ENCODE measurements at places on chromosomes 5 and 9. TPM values are rescaled to one million over a fixed set of nuclear protein-coding genes. Genes with fewer than 3 reads are reported as not detected.

- H3K27me3 ChIP-seq: no peaks in the 10 kb centered on the region
- no peak overlapping the region for H3K27ac ChIP-seq
- no peak for DNase-seq
- no peak overlapping the region for H3K4me3 ChIP-seq
- H3K36me3 ChIP-seq: no peaks in the 10 kb centered on the region
Observed at GRCh38 chr5:54230936-54231685, 79.3 kb downstream of the ARL15 start.

GRCh38 chr5:179367491-179367890, 22.2 kb upstream of the ADAMTS2 start:
- H3K36me3 ChIP-seq: no peaks in the 10 kb centered on the region
- H3K27me3 ChIP-seq: no peaks in the 10 kb centered on the region
- no peak overlapping the region for H3K4me3 ChIP-seq
- no peak for DNase-seq
- no peaks in the 10 kb centered on the region for H3K4me1 ChIP-seq
- H3K27ac ChIP-seq: no peak overlapping the region

DNA sequence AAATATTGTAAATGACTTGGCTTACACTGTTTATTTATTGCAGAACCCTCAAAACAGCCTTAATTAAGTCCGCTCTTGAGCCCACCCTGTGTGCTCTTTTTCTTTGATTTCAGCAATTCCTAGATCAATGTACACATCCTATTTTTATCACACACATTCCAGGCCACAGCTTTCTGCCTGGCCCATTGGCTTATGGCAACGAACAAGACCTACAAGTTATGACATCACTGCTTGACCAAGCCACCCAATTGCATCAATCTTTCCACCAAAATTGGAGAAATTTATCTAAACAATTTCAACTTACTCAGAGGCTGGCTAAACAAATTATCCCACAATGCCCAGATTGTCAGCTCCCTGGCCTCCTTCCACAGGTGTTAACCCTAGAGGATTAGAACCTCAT, 158.4 kb downstream of the CPLANE1 start:
- H3K27ac ChIP-seq: no peak overlapping the region
- H3K36me3 ChIP-seq: no peaks in the 10 kb centered on the region
- no peak overlapping the region for H3K4me3 ChIP-seq
- no peaks in the 10 kb centered on the region for H3K27me3 ChIP-seq

GRCh38 chr9:82682431-82682830, 380.5 kb downstream of the RASEF start:
- H3K36me3 ChIP-seq: no peaks in the 10 kb centered on the region
- H3K4me1 ChIP-seq: no peaks in the 10 kb centered on the region
- H3K27ac ChIP-seq: no peak overlapping the region
- no peaks in the 10 kb centered on the region for H3K27me3 ChIP-seq
- no peak for DNase-seq
- H3K4me3 ChIP-seq: no peak overlapping the region

GRCh38 chr9:83208065-83208850, 145.3 kb upstream of the RASEF start:
- no peaks in the 10 kb centered on the region for H3K4me1 ChIP-seq
- no peak overlapping the region for H3K4me3 ChIP-seq
- DNase-seq: no peak
- no peaks in the 10 kb centered on the region for H3K27me3 ChIP-seq

- H3K4me1 ChIP-seq: no peaks in the 10 kb centered on the region
- no peaks in the 10 kb centered on the region for H3K36me3 ChIP-seq
- H3K4me3 ChIP-seq: no peak overlapping the region
- no peak overlapping the region for H3K27ac ChIP-seq
Observed at GRCh38 chr5:7808998-7809397, 41.9 kb downstream of the CFAP90 start.

DNA sequence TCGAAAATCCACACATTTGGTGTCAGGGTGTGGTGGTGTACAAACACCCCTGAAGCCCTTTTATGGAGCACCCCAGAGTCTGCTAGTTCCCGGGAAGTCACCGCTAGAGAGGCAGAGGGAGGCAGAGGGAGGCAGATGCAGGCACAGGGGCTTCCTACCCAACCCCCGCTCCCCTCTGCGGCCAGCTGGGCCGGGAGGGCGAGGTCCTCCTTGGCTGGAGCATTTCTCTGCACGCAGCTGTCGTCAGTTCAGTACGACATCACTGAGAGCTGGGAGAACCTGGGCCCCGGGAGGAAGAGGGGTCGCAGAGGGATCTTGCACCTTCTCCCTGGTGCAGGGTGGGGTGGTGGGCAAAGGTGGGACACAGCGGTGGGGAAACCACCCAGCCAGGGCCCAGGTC, 15.8 kb upstream of the UBAC1 start:
- no peak overlapping the region for H3K27ac ChIP-seq
- no peak for DNase-seq
- H3K4me1 ChIP-seq: peaks cover 13% of the 10 kb centered on the region
- H3K27me3 ChIP-seq: no peaks in the 10 kb centered on the region
- H3K4me3 ChIP-seq: no peak overlapping the region
- no peaks in the 10 kb centered on the region for H3K36me3 ChIP-seq

- H3K4me1 ChIP-seq: no peaks in the 10 kb centered on the region
- no peaks in the 10 kb centered on the region for H3K27me3 ChIP-seq
- no peaks in the 10 kb centered on the region for H3K36me3 ChIP-seq
- no peak overlapping the region for H3K27ac ChIP-seq
Observed at GRCh38 chr9:94919376-94920098, 193.0 kb downstream of the AOPEP start.

- H3K4me1 ChIP-seq: peaks cover 5% of the 10 kb centered on the region
- no peak overlapping the region for H3K27ac ChIP-seq
- no peaks in the 10 kb centered on the region for H3K36me3 ChIP-seq
- no peaks in the 10 kb centered on the region for H3K27me3 ChIP-seq
- no peak for DNase-seq
Observed at GRCh38 chr9:27581826-27582225, 8.5 kb upstream of the C9orf72 start.

DNA sequence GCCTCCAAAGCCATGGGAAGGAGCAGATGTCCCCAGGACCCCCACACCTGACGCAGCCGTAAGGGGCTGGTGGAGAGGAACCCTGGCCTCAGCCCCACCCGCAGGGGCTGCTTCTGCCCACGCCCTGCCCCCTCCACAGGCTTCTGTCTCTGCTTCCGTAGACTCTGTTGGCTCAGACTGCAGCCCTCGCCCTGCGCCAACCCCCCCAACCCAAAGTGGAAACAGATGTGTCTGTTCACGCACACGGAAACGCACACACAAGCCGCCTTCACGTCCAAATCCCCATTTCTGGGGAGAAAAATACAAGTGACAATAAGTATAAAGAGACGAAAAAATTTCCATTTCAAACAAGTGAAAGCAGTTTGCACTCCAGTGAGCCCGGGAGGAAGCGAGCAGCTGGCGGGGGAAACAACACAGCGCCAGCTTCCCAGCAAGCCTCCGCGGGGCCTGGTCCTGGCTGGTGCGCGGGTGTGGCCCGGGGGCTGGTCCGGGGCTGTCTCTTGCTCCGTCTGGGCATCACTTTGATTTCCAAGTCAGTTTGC, 32.6 kb upstream of the RXRA start:
- H3K27ac ChIP-seq: no peak overlapping the region
- peak; percentile 50 for DNase-seq
- H3K4me1 ChIP-seq: peaks cover 14% of the 10 kb centered on the region
- H3K27me3 ChIP-seq: no peaks in the 10 kb centered on the region
- H3K36me3 ChIP-seq: no peaks in the 10 kb centered on the region

GRCh38 chr5:40797273-40798011, 732 bp downstream of the PRKAA1 start:
- H3K4me3 ChIP-seq: peak overlapping the region; percentile 57
- no peaks in the 10 kb centered on the region for H3K27me3 ChIP-seq
- H3K27ac ChIP-seq: peak overlapping the region; percentile 83

- H3K27me3 ChIP-seq: no peaks in the 10 kb centered on the region
- DNase-seq: no peak
- H3K36me3 ChIP-seq: no peaks in the 10 kb centered on the region
Observed at GRCh38 chr9:27209034-27209433, 87.9 kb downstream of the EQTN start.

DNA sequence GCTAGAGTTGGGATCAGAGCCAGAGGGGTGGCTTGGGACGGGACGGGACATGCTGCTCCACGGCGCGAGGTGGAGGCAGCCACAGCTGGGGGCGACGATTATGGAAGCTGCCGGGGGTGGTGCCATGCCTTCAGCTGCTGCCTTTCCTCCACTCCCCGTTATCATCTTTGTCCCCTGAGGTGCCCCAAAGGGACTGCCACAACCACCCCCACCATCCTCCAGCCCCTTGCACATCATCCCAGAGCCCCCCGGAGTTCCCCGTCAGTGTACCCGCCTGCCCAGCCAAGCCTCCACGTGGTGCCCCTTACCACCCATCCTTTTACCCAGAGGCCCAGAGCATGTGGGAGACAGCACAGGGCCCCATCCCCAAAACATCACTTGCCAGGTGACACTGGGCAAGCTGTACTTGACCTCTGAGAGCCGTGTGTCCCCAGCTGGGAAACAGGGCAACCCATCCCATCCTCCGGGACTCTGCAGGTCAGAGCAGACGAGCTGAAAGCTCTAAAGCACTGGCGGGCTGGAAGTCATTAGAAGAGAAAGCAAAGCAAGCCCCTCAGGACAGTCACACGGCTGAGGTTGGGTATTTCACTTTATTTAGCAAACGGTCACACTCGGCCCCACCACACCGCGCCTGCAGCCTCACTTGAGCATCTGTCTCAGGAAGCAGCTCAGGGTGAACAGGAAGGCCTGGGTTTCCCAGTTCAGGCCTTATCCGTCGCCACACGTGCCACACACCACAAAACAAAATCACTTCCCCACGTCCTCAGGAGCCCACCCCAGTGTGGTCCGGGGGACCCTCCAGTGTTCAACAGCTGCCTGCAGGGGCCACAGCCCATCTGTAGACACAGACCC, 19.5 kb upstream of the MXD3 start:
- H3K4me3 ChIP-seq: no peak overlapping the region
- peaks cover 59% of the 10 kb centered on the region for H3K36me3 ChIP-seq
- peaks cover 16% of the 10 kb centered on the region for H3K4me1 ChIP-seq

- H3K36me3 ChIP-seq: no peaks in the 10 kb centered on the region
- no peak for DNase-seq
- H3K27ac ChIP-seq: no peak overlapping the region
- H3K4me3 ChIP-seq: no peak overlapping the region
Observed at GRCh38 chr5:173246511-173246910, 11.5 kb upstream of the NKX2-5 start.

DNA sequence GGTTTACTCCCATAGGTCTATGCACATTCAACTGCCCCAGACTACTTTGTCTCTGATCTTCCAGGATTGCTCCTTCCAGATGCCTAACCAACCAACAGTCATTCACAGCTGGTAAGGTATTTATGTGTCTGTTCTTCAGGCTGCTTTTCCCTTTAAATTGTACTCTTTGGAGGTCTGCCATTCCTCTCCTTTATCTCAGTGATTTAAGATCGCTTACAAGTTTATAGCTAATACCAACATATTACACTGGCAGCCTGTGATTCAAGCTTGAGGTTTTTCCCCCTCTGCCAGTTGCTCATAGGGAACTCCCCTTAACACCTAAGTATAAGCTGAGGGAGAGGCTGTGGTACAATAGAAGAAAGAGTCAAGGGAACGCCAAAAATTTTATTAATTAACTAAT, 711.7 kb upstream of the EDIL3 start:
- H3K27ac ChIP-seq: no peak overlapping the region
- no peak for DNase-seq
- no peaks in the 10 kb centered on the region for H3K27me3 ChIP-seq
- H3K4me3 ChIP-seq: no peak overlapping the region

DNA sequence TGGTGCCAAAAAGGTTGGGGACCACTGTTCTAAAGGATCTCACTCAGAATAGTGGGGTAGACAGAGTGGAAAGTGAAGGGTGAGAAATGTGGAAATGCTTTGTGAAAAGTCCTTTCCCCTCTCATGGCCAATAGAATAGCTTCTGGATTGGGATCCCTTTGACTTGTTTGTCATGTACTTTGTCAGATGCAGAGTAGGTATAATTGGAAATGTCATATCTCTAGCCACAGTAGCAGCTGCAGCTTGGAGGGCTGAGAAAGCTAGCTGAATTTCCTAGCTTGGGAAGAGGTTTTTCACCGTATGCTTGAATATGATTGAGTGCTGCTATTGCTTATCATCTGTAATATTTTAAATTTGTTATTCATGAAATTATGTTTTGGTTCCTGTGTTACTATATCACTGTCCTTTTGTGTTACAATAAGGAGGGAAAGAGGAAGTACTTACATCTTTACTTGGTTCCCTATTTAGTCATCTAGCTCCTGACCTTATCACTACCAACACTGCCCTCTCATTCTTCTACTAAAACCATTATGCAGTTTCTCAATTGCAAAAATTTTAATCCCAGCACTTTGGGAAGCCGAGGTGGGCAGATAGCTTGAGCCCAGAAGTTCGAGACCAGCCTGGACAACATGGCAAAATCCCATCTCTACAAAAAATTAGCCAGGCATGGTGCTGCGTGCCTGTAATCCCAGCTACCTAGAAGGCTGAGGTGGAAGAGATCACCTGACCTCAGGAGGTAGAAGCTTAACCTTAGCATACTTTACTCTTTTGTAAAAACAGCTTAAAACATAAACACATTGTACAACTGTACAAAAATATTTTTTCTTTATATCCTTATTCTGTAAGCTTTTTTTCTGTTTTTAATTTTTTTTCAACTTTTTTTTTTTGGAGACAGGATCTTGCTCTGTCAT, 12.4 kb downstream of the SLC30A5 start:
- H3K4me3 ChIP-seq: no peak overlapping the region
- peaks cover 16% of the 10 kb centered on the region for H3K4me1 ChIP-seq
- peak; percentile 53 for DNase-seq
- peaks cover 46% of the 10 kb centered on the region for H3K36me3 ChIP-seq

DNA sequence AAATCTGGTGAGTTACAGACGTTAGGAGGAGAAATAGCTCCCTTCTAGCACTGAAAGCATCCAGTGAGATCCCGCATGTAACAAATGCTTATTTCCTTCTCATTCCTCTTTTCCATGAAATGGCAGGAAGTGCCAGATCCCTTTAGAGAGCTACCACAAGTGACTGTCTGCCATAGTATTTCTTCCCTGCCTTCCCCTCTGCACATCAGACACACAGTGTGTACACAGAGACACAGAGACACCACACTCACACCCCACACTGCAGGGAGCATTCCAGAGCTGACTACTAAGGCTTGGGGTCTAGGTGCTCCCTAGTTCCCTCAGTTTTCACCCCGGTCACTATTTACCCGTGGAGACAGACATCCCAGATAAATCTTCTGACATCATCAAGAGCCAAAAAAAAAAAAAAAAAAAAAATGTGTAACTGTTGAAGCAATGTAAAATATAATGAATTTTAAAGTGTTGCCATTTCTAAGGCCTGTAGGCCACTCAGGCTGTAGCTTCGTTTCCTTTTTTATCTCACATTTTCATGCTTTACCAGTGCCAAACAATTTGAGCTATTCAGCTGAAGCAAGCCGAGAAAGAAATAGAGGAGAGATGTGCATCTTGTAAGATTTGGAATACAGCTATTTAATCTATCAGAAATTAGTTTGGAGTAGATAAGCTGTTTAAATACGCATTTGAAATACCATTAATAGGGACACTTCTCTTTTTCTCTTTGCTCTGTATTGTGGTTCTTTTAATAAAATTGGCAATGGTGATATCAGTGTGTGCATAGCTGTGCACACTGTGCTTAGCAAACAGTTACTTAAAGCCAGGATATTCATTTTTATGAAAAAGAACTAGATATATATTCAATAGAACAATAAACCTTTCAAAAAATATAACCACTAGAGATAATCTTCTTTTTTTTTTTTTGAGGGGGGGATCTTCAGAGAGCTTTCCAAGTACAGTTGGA, 405.5 kb downstream of the PDE4D start:
- H3K4me1 ChIP-seq: no peaks in the 10 kb centered on the region
- no peak overlapping the region for H3K4me3 ChIP-seq
- no peak overlapping the region for H3K27ac ChIP-seq

ACTBL2 gene
- total RNA-seq: not detected

PCDHB5 gene
- not detected for total RNA-seq

ROR2 gene
- 0.49 TPM for total RNA-seq

IFNA4 gene
- not detected for total RNA-seq

LECT2 gene
- total RNA-seq: not detected

SPATA9 gene
- total RNA-seq: not detected

PCSK5 gene
- total RNA-seq: not detected
